ENCODE measurements at places on chromosomes 3 and 15.

- DNase-seq = no peak
These were observed 309.7 kb upstream of the GADL1 start for GRCh38 chr3:31203960-31204795.

DNA sequence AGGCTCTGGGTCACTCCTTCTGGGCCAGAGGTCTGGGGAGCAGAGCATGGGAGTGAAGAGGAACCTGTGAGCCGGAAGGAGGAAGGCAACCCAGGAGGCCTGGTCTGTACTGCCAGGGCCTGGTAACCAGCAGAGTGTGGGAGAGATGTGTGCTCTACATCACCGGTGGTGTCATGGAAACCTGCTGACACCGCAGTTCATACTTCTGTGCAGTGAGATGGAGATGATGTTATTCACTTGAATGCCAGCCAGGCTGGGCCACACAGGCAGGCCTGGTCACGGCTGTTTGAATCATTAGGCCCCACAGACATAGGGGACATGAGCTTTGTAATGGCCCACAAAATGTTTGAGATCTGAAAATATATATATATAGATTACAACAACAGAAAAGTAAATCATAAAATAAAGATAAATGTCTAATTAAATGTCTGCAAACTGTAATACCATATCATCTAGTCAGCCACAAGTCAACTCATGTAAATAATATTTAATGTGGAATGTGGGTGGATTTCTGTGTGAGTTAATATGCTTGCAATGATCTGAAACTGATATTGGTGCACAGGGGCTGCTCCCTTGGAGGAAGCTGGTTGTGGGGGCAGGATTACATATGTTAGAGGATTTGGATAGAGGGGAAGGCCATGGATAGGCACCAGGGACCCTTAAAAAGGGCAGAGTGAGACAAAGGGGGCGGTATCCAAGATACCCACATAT lies 108.5 kb upstream of the PFN2 start:
- DNase-seq = no peak

DNA sequence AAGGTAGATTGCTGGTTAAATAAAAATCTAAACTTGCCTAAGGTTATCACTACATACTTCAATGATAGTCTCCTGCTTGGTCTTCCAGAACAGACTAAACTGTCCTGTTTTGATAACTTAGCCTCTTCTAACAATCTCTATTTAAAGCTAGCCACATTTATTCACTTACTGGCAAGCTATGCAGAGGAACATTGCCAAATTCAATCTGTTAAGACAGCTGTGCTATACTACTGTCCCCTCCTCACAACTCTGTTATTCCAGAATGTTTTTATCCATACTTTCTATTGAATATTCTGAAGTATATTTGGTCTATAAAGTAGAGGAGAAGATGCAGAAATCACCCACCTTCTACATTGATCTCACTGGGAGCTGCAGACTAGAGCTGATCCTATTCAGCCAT lies 594.0 kb upstream of the CCDC54 start:
- DNase-seq = no peak

DNA sequence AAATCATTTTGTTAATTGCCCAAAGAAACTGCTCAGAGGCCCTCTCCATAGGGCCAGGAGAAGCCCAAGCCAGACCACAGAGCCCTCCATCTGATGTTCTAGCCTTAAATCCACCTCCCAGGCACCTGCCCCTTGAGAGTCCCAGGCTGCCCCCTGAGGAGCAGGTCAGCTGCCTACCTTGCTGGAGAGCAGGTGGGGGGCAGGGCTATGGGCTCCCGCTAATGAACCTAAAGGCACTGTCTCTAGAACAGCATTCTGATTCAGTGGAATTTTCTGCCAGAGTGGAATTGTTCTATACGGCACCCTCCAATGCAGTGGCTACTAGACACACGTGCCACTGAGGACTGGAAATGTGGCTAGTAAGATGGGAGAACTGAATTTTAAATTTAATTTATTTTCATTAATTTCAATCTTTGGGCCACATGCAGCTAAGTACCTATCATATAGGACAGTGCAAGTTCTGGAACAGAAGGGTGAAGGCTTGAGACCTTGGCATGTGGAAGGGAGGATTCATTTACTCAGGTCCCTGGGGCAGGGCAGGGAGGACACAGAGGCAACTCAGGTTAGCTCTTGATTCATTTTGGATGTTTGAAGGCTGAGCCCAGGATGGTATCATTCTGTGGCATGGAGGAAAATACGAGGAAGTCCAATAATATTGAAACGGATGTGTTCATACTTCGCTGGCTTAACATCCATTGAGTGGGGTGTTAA lies 11.4 kb downstream of the AMOTL2 start:
- no peak for DNase-seq

GRCh38 chr15:101036189-101036588 lies 117.0 kb downstream of the LRRK1 start:
- DNase-seq = no peak

DNA sequence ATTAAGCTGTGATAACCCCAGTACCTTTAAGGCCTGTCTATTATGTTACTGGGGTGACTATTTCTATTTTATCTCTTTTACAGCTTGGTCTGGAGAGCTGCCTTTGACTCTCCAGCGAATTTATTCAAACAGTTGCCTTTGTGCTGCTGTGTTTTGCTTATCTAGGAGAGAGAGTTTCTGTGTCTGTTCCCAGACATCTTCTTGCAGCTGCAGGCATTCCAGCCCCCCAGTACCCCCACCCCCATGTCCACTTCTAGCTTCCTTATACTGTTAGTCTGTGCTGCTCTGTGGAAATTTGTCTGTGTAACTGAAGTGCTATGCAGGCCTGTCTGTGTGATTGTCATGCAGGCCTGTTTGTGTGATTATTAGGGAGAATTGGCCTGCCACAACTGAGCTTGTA lies 713.7 kb upstream of the SEMA6D start:
- no peak for DNase-seq

DNA sequence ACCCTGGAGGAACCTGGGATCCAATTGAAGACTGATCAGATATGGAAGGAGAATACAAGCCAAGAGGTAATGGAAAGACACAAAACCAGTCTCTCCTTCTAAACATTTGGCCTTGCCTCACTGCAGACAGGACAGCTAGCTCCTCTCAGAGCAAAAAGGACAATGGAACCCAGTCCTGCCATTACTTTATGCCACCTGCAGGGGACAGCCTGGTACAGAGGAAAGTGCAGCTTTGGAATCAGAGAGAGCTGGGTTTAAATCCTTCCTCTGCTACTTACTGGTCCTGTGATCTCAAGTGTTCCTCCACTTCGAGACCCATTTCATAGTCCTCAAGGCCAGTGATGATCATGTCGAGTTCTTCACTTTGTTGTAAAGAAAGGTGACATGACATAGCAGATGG lies 159.4 kb upstream of the SMAD3 start:
- no peak for DNase-seq

- DNase-seq = no peak
These were observed 81.2 kb downstream of the NEK11 start for GRCh38 chr3:131107637-131108433.

DNA sequence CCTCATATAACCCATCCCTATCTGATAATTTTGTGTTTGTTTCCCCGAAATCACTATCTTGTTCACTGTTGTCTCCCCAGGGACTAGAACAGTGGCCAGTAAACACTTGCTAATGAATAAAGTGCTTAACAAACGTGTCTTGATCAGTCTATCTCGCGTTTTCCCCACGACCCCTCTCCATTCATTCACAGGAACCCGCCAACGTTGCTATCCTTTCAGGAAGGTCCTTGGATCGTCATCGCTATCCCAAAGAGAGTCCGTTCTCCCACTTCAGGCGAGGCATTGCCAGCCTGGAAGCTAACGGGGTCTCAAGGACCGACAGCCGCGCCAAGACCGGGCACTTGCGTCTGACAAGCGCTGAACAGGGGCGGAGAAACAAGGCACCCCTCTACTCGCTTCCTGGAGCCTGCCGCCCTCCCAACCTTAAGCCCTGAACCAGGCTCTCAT lies 344 bp downstream of the LINS1 start:
- DNase-seq = no peak

DNA sequence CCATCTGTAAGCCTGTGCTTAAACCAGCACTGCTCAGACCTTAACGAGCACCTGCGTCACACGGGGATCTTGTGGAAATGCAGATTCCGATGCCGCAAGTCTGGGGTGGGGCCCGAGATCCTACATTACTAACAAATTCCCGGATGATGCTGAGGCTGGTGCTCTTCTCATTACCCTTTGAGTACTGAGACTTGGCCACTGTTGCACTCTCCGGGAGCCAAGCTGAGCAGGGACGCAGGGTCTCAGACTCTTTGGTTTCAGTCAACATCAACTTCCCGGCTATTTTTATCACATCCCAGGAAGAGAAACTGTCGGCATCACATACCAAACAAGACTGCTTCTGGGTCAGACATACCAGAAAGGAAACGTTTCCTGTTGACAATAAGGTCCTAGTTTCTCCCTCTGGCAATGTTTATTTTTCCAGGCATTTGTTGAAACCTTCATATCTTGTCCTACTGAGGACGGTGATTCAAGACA lies 276.6 kb downstream of the SHQ1 start:
- DNase-seq = no peak

- DNase-seq = no peak
These were observed 1016.6 kb downstream of the PLOD2 start for GRCh38 chr3:145144361-145144760.

DNA sequence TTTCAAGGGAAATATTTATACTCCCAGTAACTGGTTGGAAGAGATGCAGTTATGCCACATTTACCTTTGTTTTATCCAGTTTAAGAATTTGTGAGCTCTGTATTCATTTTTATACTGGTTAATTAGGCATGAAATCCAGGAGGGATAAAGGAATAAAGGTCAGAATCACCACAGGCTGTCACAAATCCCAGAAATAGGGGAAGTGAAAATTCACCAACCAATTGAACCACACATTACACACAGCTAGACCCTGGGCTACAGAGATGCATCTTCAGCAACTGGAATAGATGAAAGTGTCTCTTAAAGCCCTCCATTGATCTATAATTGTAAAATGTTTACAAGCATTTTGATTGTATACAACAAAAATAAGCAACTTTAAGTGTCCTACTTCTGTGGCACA lies 18.5 kb downstream of the SERPINI1 start:
- DNase-seq = no peak

- DNase-seq = no peak
These were observed 177.3 kb upstream of the GOLIM4 start for GRCh38 chr3:168273036-168273435.

GRCh38 chr3:97647441-97647982 lies 117.0 kb upstream of the ARL6 start:
- no peak for DNase-seq

DNA sequence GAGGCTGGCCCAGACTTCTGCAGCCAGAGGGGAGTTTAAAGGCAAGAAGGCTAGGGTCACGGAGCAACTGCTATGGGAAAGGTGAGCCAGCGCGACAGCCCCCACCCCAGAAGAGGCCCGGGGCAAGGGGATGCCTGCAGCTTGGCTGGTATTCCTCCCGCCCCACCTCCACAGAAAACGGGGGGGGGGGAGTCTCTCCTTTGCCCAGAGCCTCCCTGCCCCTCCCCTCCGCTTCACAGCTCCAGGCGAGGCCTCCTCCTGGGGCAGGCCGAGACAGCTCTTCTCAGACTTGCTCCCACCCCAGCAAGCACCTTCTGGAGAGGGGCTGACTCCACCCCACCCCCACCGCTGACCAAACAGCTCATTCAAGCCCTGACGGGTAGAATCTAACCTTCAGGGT lies 13.4 kb downstream of the ANP32A start:
- DNase-seq = no peak

DNA sequence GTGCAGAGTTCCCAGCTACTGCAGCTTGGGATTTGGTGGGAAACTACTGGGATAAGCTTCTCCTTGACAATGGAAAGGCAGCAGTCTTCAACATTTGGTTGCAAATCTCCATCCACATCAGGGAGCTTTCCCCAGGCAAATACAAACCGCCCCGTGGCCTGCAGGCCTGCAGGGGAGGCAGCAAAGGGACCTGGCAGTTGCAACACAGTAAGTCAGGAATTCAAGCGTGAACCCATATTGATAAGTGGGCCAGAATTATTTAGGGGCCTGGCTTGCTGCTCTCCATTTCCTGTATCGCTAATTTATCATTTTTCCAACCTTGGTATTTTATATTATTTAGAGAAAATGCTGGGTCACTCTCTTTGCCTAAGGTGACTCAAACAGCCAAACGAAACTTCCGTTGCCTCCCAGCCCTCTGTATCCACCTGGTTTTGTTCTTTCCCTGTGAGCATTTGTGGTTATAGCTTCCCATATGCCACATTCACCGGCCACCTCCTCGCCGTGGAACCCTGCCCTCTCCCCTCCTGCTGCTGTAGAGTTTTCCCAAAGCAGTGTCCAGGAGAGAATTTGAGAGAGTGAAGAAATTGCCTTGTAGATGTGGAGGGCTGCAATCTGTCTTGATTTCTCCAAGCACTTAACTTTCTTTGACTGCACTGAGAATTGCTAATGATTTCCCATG lies 34.8 kb downstream of the B3GALNT1 start:
- DNase-seq = no peak

GRCh38 chr15:88337993-88338392 lies 81.5 kb upstream of the NTRK3 start:
- no peak for DNase-seq

- DNase-seq = no peak
These were observed 267.1 kb downstream of the XXYLT1 start for GRCh38 chr3:195003893-195004289.

GRCh38 chr3:71504250-71505036 lies 79.1 kb downstream of the FOXP1 start:
- no peak for DNase-seq

DNA sequence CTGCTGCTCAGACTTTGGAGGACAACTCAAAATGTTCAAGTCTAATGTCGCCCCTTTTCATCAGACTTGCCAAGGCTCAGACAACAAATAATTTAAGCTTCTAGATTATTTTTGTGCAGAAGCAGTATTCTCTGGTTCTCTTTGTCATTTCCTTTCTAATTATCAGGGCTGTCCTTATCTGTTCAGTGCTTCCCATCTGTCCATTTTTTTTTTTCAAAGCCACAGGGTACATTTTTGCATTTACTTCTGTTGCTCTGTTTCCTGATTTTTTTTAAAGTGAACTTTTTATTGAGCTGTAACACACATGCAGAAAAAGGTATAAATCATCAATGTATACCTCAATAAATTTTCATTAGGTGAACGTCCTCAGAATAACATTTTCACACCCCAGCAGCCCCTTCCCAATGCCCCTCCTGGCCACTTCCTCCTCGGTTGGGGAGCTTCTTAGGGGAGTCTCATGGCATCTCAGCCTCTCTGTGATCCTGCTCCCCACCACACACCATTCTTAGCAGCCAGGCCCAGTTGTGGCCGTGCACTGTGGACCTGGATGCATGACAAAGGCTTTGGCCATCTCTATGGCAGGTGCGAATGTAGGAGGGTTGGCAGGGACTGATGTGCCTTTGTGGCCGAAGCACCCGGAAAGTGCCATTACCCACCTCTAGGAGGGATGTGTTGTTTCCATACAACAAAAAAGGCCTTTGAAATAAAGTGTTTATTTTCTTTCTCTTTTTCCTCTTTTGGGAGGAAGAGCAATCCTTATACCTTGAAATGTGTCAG lies 303.5 kb upstream of the LRRFIP2 start:
- DNase-seq = no peak

All from amygdala (tissue), 56 donors.